GM12864 (cell line): ENCODE measurements at places on chromosomes 12 and 14.

GRCh38 chr14:91409928-91410718, 7.5 kb downstream of the CCDC88C start:
- DNase-seq, result no peak

GRCh38 chr12:81956468-81956860, 197.3 kb upstream of the PPFIA2 start:
- DNase-seq, result no peak

DNA sequence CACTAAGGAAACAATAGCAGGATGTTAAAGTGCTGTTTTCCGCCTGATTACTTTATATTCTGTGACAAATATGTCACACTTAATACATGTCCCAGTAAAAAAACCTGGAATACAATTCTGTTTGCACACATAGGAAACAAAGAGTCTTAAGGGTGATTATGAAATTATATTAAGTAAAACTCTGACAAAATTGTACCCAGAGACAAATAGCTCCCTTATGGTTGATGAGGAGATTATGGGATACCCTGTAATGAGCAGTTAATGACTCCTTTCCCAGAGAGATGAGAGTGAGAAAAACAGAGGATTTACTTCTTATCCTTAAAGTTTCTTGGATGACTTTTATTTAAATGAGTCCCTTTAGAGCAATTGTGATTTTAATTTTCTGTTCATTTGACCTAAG, 370.6 kb downstream of the PDZRN4 start:
- no peak for DNase-seq

DNA sequence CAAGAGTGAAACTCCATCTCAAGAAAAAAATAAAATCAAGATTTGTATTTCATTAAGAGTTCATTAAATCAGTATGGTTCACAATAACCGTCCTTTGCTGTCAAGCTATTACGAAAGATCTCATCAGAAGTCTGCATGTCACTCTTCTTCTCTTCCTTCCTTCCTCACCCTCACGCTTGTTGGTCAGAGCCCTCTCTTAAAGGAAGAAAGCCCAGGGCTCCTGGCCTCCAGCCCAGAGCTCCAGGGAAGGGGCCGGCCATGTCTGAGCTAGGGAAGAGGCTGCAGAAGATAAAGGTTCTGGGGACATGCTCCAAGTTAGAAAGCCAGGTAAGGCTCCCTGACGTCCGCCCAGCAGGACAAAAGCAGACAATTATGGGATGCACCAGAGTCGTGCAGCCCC, 43.1 kb upstream of the DLK1 start:
- no peak for DNase-seq

DNA sequence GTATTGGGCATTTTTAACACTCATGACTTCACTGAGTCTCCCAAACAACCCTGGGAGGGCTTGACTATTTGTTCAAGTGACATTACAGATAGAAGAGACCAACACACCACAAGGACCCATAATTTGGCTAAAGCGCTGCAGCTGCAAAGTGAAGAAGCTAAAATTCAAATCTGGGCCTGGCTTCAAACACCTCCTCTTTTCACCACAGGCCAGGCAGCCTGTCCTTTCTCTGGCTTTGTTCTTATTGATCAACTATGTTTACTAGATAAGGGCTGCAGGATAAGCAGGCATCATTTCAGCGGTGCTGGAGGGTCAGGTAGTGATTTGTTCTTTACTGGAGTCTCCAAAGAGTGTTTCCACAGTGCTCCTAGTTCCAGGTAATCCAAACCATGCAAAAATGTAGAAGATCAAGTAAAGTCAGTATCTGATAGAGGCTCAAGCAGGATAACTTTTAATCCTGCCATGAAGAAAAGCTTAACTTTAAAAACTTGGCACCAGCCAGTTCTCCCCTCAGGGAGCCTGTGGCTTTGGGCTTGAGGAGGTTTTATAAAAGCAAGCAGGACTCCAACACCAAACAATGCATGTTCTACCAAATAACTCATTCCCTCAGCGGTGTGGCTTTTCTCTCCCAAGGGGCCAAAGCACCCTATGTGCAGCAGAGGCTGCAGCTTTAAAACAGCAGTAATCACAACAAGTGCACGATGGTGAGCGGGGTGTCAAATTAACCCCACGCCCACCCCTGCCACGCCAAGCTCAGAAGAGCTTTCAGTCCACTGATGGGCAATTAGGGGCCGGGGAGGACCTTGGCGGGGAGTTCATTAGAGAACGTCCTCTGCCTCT, 16.8 kb downstream of the CLMN start:
- DNase-seq, result no peak

- DNase-seq, result no peak
Measured at GRCh38 chr12:52005903-52006703, 643 bp upstream of the TAMALIN start.

- DNase-seq, result no peak
Measured at GRCh38 chr12:48286665-48287064, 64.1 kb downstream of the ZNF641 start.

DNA sequence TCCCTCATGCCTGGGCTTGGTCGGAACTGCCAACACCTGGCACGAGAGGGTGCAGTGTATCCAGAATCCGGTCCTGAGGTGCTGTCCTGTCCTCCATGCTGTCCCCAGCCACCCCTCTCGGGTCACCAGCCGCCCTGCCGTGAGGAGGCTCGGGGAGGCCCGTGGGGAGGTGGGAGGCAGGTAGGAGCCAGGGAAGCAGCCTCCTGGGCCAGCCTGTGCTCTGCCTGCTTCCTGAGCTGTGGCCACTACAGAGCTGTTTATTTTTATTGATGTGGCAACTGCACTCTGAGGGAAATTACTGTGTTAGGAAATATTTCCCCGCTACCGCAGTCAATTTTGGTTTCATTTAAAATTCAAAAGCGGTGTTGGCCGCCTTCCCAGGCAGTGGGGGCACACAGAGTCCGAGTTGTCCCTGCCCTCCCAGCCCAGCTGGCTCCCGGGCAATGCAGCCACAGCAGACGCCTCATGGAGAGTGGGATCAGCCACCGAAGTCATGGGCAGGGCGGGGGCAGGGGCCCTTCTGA, 18.3 kb downstream of the NOC4L start:
- DNase-seq, result no peak

DNA sequence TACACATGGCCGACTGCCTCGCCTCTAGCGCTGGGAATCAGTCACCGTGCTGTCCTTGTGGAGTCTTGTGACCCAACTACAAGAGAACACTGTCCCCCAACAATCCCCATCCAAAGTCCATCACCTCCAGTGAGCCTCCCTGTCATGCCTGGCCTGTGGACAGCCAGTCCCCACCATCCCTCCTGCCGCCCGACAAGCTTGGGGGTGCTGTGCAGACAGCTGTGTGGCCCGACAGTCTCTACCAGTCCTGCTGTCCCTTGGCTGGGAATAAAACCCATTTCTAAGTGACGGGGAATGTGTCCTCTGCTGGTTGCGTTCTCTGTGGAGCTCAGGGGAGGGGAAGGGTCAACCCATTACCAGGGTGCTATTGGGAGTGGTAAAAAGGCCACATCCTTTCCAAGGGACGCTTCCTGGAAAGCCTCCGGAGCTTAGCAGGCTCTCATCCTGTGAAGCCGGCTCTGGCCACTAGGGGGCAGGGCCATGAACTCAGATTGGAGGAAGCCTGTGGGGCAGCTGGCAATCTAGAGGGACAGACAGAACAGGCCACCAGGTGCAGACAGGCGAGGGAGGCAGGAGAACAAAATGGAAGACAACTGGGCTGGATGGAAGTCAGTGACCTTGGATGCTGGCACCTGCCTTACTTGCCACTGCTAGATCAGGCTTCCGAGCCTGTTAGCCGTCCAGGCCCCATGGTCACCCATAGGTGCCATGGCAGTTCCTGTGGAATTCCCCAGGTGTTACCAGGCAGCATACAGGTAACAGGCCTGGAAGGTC, 12.0 kb upstream of the BLTP3B start:
- DNase-seq, result no peak

- no peak for DNase-seq
Measured at GRCh38 chr12:49030714-49031572, 12.4 kb upstream of the PRKAG1 start.

- DNase-seq, result no peak
Measured at GRCh38 chr14:78721756-78722480, 551.7 kb downstream of the NRXN3 start.
